Calu3 (cell line): ENCODE measurements at places on chromosomes 3 and 15. TPM values are rescaled to one million over a fixed set of nuclear protein-coding genes. Genes with fewer than 3 reads are reported as not detected.

ZCWPW2 gene
- total RNA-seq: 0.42 TPM in 1 of 2 replicates, not detected in the other

SMCO1 gene
- total RNA-seq: not detected in 2 replicates

GRCh38 chr3:151331696-151332095 lies 2.3 kb upstream of the P2RY13 start:
- no peaks in the 10 kb centered on the region for H3K36me3 ChIP-seq
- no peak for DNase-seq
- H3K27me3 ChIP-seq: no peaks in the 10 kb centered on the region
- H3K4me3 ChIP-seq: no peak overlapping the region

GRCh38 chr3:162376761-162377160 lies 880.2 kb downstream of the OTOL1 start:
- H3K4me1 ChIP-seq: no peaks in the 10 kb centered on the region
- H3K27me3 ChIP-seq: no peaks in the 10 kb centered on the region
- no peaks in the 10 kb centered on the region for H3K36me3 ChIP-seq

GRCh38 chr3:152352554-152352953 lies 83.8 kb downstream of the MBNL1 start:
- H3K27ac ChIP-seq: no peak overlapping the region
- peaks cover 6% of the 10 kb centered on the region for H3K4me1 ChIP-seq
- no peak overlapping the region for H3K4me3 ChIP-seq
- no peak for DNase-seq
- H3K36me3 ChIP-seq: no peaks in the 10 kb centered on the region

GRCh38 chr3:172476347-172476746 lies 28.1 kb upstream of the GHSR start:
- H3K4me1 ChIP-seq: peaks cover 26% of the 10 kb centered on the region
- DNase-seq: peak; percentile 23
- H3K27ac ChIP-seq: peak overlapping the region; percentile 82

- H3K27me3 ChIP-seq: peaks cover 12% of the 10 kb centered on the region
- no peak for DNase-seq
- no peak overlapping the region for H3K27ac ChIP-seq
- H3K4me3 ChIP-seq: no peak overlapping the region
- H3K4me1 ChIP-seq: peaks cover 8% of the 10 kb centered on the region
- H3K36me3 ChIP-seq: no peaks in the 10 kb centered on the region
Measured at GRCh38 chr3:186214670-186215069, 105.8 kb upstream of the ETV5 start.

GRCh38 chr3:10366651-10367101 lies 45.8 kb upstream of the SEC13 start:
- H3K27ac ChIP-seq: no peak overlapping the region
- no peak overlapping the region for H3K4me3 ChIP-seq
- no peaks in the 10 kb centered on the region for H3K36me3 ChIP-seq
- peaks cover 10% of the 10 kb centered on the region for H3K4me1 ChIP-seq
- DNase-seq: no peak

UBA3 gene
- total RNA-seq: 55.9 and 64.2 TPM in 2 replicates

- no peak overlapping the region for H3K4me3 ChIP-seq
- no peaks in the 10 kb centered on the region for H3K4me1 ChIP-seq
- H3K27ac ChIP-seq: no peak overlapping the region
- H3K36me3 ChIP-seq: no peaks in the 10 kb centered on the region
- H3K27me3 ChIP-seq: no peaks in the 10 kb centered on the region
- no peak for DNase-seq
Measured at GRCh38 chr3:101102678-101103296, 109.6 kb upstream of the ABI3BP start.

CYP8B1 gene
- total RNA-seq: not detected in 2 replicates

DNA sequence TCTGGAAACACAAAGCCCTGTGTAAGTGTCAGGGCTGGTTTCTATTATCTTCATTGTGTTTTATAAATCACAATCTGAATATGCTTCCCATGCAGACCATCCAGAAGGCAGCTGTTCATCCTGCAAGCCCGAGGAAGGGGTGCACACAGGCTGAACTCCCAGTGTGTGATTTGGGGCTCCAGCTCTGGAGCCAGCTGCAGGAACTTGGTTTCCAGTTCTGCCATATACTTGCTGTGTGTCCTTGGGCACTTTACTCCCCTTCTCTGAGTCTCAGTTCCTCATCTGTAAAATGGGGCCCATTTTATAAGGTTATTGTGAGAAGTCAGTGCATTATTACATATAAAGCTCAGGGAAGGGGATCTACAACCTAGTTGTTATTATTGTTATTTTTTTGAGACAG lies 22.6 kb downstream of the CYP8B1 start:
- no peak overlapping the region for H3K27ac ChIP-seq
- DNase-seq: no peak
- no peak overlapping the region for H3K4me3 ChIP-seq

- H3K27ac ChIP-seq: no peak overlapping the region
- H3K27me3 ChIP-seq: no peaks in the 10 kb centered on the region
- H3K36me3 ChIP-seq: no peaks in the 10 kb centered on the region
- DNase-seq: peak; percentile 10
Measured at GRCh38 chr15:99305761-99306505, 54.7 kb downstream of the LRRC28 start.

DNA sequence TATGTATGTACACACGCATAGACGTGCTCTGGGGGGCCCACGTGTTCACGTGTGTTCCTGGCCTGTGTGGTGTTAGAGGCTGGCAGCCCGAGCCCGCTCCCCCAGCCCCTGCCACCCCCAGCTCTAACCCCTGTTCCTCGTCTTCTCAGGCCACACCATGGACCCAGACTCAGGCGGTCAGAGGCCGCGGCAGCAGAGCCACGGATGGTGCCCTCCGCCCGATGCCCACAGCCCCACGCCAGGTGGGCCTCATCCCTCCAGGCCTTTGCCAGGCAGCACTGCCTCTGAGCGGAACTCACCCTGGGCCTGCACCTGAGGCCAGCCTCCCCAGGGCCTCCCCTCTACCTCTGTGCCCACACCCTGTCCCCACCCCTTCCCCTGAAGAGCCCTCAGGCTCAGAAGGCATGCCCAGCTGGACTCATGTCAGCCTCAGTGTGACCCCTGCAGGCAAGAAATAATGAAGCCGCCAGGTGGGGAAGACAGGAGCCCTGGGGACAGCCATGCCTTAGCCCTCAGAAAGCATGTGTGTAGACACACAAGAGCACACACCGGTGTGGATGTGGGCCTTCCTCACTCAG lies 16.4 kb upstream of the GNAT1 start:
- no peaks in the 10 kb centered on the region for H3K27me3 ChIP-seq
- no peak overlapping the region for H3K4me3 ChIP-seq
- no peaks in the 10 kb centered on the region for H3K36me3 ChIP-seq
- H3K4me1 ChIP-seq: no peaks in the 10 kb centered on the region
- no peak for DNase-seq
- H3K27ac ChIP-seq: no peak overlapping the region

- H3K4me1 ChIP-seq: no peaks in the 10 kb centered on the region
- H3K27ac ChIP-seq: no peak overlapping the region
- no peaks in the 10 kb centered on the region for H3K27me3 ChIP-seq
- no peak overlapping the region for H3K4me3 ChIP-seq
Measured at GRCh38 chr3:77079988-77080610, 40.2 kb downstream of the ROBO2 start.

SLC2A2 gene
- 0.09 and 0.95 TPM in 2 replicates for total RNA-seq

DNA sequence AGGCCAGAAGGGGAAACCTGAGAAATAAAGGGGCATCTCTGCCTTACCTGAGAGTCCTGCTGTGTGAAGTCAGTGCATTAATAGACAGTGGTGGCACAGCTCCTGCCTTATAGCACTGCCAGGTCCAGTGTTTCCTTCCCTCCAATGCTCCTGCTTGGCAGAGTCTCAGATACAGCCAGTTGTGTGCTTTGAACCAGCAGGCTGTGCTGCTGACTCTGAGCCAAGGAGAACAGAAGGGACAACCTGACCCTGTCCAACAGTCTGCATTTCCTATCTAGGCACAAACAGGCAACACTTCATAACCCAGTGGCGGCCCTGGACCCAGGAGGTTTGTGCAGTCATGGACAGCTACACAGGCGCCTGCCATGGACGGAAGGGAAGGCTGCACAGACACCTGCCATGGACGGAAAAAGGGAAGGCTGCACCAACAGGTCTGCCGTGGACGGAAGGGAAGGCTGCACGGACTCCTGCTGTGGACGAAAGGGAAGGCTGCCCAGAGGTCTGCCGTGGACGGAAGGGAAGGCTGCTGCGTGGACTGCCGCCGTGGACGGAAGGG lies 33.9 kb upstream of the PLXNA1 start:
- H3K27me3 ChIP-seq: no peaks in the 10 kb centered on the region
- no peak overlapping the region for H3K27ac ChIP-seq
- H3K4me3 ChIP-seq: no peak overlapping the region
- no peaks in the 10 kb centered on the region for H3K4me1 ChIP-seq
- no peaks in the 10 kb centered on the region for H3K36me3 ChIP-seq
- DNase-seq: no peak

SLC6A11 gene
- total RNA-seq: not detected in 2 replicates

CHRFAM7A gene
- total RNA-seq: 1.4 TPM in 1 of 2 replicates, not detected in the other

DNA sequence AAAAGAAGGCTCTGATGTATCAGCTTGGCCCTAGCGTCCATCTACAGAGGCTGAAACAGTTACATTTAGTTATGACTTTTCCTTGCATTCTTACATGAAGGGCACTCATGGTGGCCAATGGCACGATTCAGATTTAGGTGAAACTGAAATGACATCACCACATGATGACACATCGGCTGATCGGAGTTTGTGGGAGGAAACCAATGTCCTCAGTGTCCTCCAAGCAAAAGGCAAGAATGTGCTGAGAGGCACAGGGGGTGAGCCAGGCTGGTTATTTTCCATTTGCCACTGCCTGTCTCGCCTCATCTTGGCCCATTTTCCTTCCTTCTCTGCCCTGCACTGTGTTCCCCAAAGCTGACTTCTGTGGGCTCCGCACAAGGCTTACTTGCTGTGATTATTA lies 34.4 kb downstream of the TARS3 start:
- no peak overlapping the region for H3K4me3 ChIP-seq
- peaks cover 5% of the 10 kb centered on the region for H3K36me3 ChIP-seq
- no peak for DNase-seq
- H3K4me1 ChIP-seq: no peaks in the 10 kb centered on the region
- H3K27me3 ChIP-seq: no peaks in the 10 kb centered on the region

NEIL1 gene
- total RNA-seq: 11.8 and 13.2 TPM in 2 replicates

WDR93 gene
- not detected in 2 replicates for total RNA-seq

DNA sequence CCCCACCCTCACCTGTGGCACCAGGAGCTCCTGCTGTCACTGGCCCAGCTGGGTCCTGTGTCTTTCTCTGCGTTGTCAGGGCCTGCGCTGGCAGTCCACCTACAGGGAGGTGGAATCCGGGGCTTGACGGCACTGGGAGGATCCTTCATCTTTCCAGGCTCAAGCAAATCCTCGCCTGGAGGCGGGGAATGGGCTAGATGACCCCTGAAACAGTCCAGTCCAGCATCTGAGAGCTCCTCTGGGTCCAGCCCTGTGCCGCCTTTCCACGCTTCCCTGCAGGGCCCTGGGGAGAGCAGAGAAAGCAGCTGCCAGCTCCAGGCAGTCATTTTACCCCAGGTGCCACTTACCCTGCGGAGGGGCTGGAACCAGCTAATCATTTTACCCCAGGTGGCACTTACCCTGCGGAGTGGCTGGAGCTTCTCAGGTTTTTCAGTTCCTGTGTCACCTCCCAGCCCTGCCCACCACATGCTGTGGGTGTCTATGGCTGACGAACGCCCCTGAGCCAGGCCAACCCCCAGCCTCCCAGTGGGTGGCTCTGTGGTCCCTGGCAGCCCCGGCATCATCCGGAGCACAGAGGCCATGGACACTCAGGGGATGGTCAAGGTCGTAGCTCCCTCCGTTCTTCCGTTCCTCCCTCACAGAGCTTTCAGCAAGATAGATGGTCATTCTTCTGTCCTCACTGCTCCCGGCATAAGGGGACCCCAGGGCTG lies 17.9 kb upstream of the ADIPOQ start:
- peaks cover 58% of the 10 kb centered on the region for H3K27me3 ChIP-seq
- peak overlapping the region; percentile 55 for H3K4me3 ChIP-seq
- peaks cover 26% of the 10 kb centered on the region for H3K36me3 ChIP-seq

CHST2 gene
- 0.34 and 0.38 TPM in 2 replicates for total RNA-seq
